SK-N-MC (cell line): ENCODE measurements at places on chromosomes 1 and 21.
A peak's percentile ranks its signal among the peaks of the same experiment; 100 is the strongest.

GRCh38 chr1:53375440-53375839 is 47.6 kb upstream of the LRP8 start:
- no peak for DNase-seq

GRCh38 chr1:229640455-229640854 is 14.4 kb downstream of the URB2 start:
- no peak for DNase-seq

GRCh38 chr21:42878678-42878992 is 704 bp downstream of the WDR4 start:
- DNase-seq, result no peak

DNA sequence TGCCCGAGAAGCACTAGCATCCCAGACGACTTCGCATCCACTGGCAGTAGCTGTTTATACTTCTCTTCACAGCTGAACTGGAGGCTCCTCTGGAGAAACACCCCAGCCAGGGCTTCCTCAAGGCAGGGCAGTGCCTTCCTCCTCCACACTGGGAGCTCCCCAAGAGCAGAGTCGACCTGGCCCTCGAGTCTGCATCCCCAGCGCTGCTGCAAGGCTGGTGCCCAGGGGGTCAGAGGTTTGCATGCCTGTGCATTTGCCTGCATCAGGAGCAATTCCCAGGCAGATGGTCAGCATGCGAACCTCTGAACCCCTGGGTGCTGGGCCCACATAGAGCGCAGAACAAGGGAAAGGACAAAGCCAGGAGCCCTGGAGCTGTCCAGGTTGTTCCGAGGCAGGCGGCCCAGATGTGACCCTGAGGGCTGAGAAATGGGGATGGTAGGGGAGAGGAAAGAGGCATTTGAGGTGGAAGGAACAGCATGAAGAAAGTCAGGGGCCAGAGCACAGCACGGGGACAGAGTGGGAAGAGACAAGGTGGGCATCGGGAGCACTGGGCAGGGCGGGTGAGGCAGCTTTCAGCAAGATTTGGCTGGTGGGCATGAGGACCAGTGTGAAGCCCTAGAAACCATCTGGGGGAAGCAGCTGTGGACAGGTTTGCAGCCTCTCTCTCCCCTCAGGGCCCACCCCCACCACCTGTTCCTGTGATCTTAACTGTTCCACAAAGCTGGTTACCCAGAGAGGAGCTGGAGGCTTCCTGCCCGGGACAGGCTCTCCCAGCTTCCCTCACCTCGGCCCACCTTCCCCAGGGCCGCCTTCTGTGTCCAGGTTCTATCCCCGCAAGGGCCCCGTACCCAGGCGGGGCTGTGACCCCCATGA is 6.4 kb upstream of the S100A8 start:
- DNase-seq, result no peak

- no peak for DNase-seq
These were observed 55.7 kb downstream of the MRPL39 start for GRCh38 chr21:25551569-25551968.

- no peak for DNase-seq
These were observed 9.2 kb downstream of the SLC2A1 start for GRCh38 chr1:42949312-42950115.

DNA sequence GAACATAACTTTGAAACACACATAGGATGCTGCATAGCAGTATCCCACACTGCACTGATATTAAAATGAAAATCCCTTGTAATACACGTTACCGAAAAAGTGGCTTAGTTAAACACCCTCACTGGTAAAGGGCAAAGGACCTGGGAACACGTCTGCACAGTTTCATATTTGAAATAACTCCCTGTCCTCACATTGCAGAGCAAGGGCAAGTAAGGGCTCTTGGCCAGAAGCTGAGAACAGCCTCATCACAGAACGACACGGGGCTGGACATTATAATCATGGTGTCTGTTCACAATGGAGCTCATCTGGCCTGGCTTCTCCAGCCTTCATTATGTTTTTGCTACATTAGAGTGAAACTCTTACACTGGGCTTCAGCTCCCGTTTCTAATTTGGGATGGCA is 207.0 kb downstream of the PCP4 start:
- DNase-seq, result no peak

DNA sequence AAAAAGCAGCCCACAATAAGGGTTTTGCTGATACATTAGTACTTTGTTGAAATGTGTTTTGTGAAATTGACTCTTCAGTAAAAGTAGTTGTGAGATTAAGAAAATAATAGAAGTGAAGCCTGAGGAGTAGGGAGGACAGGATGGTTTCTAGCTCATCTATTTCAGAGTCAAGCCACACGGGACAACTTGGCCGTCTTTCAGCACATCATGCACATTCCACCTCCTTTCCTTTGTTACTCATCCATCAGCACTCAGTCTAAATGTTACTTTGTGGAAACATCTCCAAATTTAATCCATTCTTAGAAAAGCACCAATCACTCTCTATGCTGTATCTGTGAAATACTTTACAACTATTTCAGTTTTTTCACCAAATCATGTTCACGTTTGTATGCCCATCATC is 223.3 kb downstream of the FGGY start:
- DNase-seq, result no peak

DNA sequence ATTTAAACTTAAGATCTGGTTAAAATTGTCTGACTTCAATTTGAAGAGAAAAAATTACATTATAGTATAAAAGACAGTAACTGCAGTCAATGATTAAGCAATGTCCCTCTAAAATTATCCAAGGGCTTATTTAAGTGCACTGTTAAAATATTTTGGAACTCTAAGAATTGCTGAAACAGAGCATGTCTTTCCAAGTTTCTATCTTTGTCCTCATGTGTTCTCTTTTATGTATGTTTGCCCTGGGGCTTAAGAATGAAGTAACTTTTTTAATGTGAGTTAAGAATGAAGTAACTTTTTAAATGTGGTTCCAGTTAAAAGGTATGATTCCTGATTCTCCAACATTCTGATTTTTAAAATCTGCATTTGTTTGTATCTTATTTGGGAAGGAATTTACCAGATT is 69.0 kb upstream of the MARK1 start:
- DNase-seq, result peak; percentile 50

- no peak for DNase-seq
These were observed 175.7 kb downstream of the HHIPL2 start for GRCh38 chr1:222372221-222372620.

DNA sequence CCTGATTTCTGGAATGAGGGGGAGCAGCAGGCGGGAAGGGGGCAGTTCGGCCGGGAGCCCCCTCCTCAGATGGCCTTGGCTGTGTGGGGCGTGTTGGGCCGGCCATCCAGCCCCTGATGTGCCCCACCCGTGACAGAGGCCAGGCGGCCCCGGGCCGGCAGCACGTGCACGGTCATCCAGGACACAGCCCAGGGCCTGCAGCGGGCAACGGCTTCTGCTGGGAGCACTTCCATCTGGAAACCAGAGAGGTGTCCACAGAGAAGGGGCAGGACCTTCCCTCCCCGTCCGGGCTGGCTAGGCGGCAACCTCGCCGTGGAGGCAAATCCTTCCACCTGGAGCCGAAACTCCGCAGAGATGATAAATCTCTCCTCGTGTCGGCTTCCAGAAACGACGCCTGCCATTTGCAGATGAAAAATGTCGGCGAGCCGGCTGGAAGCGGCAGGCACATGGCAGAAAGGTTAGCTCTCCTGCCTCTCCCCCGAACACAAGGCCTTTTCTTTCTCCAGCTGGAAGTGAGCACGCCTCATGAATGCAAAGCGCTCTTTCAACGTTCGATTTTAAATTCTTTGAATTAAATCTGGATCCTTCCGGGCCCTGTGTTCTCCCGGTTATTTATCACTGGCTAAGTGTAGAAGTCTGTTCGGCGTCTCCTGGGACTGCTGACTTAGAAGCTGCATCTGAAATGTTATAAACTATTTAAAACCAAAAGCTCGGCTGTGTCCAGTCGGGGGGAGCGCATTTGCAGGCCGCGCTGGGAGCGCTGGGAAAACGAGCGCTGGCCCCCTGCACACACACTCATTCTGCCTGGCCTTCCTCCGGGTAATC is 9.4 kb upstream of the ACTRT2 start:
- no peak for DNase-seq

DNA sequence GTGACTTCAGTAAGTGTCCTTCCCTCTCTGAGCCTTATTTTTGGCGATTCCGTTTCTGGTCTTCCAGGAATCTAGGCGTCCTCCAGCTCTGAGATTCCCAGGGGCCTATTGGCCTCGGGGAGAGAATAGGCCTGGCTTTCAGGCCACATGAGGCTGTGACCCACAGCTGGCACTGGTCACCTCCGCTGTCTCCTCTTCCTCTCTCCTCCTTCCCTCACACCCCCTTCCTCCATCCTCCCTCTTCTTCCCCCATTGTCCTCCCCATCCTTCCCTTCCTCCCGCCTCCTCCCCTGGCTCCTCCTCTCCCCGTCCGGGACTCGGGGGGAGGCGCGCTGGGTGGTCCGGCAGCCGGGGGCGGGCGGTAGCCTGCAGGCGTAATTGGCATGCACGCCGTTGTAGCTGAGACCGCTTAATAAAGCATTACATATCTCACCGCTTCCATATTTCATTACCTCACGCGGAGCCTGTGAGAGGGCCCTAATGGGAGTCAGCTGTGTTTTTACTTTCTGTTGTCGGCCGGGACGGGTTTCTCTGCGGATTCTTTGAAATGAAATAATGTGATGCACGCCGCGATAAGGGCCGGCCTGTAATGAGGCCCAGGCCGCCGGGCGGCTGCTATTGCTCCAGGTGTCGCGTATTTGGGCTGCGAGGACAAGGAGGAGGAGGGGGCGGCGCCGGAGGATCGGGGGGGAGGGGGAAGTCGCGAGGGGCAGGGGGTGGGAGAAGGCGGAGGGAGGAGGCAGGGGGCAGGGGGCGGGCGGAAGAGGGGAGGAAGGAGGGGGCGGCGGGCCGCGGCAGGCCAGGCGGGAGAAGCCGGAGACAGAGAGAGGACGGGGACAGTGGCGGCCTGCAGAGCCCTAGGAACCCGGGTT is 95.3 kb downstream of the FOXD2 start:
- peak; percentile 18 for DNase-seq

GRCh38 chr1:214615109-214615508 is 12.1 kb downstream of the CENPF start:
- no peak for DNase-seq

DNA sequence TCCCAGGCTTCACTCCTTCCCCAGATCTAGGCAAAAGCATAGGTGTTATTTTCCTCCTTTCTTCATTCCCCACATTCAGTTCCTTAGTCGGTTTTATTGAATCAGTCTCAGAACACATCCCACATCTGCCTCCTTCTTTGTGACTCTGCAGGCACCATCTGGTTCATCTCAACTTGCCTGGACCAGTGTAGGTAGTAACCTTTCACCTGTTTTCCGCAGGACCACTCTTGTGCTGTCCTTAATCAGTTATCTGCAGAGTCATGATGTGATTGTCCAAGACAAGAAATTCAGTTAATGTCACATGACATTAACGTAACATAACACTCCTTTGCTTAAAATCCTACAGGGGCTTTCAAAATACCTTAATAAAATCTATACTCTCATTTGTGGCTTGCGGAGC is 174.6 kb downstream of the CHRM3 start:
- no peak for DNase-seq

DNA sequence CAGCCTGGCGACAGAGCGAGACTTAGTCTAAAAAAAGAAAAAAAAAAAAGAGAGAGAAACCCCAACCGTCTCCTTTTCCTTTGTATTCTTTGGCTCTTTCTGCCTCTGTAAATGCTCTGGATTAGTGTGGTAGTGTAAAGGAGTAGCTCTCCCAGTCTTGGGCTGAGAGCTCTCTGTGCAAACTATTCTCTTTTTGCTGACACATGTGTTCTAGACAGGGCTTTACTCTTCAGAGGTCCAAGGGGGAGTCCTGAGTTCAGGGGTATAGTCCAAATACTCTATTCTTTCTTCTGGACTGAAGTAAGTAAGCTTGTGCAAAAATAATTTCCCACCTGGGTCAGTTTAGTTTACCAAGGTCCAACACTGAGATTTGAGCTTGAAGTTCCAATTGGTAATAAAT is 183.8 kb upstream of the KCNK2 start:
- DNase-seq, result no peak

GRCh38 chr1:230345139-230345885 is 80.8 kb downstream of the PGBD5 start:
- no peak for DNase-seq

GRCh38 chr1:210730023-210730422 is 401.3 kb downstream of the HHAT start:
- no peak for DNase-seq

- DNase-seq, result no peak
These were observed 52.1 kb downstream of the C4BPA start for GRCh38 chr1:207156095-207156494.

DNA sequence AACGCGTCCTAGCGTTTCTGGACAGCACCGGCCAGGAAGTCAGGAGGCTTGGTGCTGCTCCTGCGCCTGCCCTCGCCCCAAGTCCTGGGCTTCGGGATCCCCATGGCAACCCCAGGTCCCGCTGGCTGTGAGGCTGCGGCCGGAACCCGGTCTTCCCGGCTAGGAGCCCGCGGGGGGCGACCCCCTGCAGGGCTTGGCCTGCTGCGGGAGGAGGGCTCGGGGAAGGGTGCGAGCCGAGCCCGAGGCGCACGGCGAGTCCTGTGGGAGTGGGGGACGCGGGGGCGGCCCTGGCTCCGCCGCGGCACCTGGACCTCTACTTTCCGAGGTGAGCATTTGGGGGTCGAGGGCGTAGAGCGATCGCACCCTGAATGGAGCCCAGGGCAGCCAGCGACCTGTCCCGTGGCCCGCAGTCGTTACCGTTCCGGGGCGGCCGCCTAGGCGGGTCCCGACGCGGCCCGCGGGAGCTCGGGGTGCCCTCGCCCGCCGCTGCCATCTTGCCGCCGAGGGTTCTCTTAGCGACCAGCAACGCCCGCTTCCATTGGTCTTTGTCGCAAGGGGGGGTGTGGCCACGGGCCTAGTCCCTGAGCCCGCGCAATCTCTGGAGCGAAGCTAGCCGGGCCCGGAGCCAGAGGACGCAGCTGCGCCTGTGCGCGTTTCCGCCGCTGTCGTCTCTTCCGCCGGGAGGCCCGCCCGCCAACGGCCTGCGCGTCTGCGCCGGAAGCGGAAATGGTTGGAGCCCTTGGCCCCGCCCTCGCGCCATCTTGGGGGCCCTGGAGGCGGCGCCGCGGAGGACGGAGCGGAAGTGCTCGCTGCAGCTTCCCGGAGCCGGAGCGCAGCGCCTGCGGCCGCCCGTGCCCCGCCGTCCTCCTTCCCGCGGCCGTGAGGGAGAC is at the start of the genes MORN1 and RER1:
Gene MORN1, minus strand, starts transcription at position 514 of the 890 bp plus-strand sequence. Its CDS starts 21 bp downstream, at position 493.
Gene RER1, plus strand, starts transcription at position 801 of the 890 bp plus-strand sequence. CDS start 3,950 bp downstream, outside the sequence.
- peak; percentile 86 for DNase-seq

- DNase-seq, result no peak
These were observed 48.7 kb downstream of the SPAG17 start for GRCh38 chr1:118136187-118136941.

DNA sequence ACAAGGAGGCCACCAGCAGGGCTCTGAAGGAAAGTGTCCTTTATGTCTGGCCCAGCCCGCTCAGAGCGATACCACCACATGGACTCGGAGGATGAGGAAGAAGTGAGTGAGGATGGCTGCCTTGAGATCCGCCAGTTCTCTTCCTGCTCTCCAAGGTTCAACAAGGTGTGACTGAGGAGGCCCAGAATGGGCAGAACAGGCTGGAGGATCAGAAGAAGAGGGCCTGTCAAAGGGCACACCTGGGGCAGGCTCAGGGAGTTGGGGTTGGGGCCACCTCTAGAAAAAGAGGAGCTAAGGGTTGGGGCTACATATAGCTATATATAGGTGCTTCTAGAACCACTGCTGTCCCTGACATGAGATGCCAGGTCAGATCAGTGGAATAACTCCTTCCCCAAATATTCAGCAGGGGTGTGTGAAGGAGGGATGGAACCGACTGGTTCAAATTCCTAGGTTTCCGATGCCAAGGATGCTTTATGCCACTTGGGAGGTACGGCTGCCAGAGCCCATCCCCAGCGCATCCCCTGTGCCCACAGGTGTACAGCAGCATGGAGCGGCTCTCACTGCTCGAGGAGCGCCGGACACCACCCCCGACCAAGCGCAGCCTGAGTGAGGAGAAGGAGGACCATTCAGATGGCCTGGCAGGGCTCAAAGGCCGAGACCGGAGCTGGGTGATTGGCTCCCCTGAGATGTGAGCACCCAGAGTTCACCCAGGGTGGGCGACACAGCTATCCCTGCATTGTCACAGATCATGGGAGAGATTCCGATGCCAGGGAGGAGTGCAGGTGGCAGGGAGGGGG is 102.2 kb downstream of the PIK3R3 start:
- DNase-seq, result no peak
